ENCODE measurements at places on chromosomes 7 and 10.

- DNase-seq: no peak
Observed at GRCh38 chr10:34029455-34029854, 695.0 kb upstream of the NRP1 start.

- DNase-seq: no peak
Observed at GRCh38 chr10:76950354-76950753, 687.3 kb downstream of the KCNMA1 start.

DNA sequence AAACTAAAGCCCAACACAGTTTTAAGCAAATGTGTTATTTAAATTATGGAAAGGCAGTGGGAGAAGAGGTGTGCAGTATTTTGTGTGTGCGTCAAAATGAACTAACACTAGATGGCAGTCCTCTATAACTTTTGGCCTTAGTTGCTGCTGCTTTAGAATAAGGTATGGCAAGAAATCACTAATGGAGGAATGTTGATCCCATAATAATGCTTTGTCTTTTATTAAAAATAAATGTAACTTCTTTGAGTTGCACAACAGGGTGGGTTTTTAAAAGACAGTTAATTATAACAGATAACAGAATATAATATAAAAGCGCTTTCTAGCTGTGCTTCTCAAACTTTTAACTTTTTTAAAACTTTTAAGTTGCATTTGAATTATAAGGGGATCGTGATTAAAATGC, 56.4 kb downstream of the BBS9 start:
- peak; percentile 63 for DNase-seq

DNA sequence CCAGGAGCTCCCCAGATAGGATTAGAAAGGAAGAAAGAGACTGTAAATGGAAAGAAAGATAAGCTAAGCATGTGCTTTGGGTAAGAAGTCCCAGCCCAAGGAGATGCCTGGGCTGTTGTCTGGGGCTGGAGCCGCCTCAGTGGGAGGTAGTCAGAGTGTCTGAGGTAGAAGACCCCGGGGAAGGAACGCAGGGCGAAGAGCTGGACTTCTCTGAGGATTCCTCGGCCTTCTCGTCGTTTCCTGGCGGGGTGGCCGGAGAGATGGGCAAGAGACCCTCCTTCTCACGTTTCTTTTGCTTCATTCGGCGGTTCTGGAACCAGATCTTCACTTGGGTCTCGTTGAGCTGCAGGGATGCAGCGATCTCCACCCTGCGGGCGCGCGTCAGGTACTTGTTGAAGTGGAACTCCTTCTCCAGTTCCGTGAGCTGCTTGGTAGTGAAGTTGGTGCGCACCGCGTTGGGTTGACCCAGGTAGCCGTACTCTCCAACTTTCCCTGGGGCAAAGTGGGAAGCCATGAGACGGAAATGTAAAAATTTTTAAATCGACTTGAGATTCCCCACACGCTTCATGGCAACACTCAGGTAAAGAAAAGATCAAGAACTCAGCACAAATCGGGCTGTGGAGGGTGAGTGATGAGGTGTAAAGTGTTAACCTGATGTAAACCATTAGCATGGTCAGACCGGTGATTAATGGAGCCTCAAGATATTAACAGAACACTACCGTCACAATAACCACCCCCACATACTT, 1.3 kb downstream of the HOXA1 start:
- no peak for DNase-seq

DNA sequence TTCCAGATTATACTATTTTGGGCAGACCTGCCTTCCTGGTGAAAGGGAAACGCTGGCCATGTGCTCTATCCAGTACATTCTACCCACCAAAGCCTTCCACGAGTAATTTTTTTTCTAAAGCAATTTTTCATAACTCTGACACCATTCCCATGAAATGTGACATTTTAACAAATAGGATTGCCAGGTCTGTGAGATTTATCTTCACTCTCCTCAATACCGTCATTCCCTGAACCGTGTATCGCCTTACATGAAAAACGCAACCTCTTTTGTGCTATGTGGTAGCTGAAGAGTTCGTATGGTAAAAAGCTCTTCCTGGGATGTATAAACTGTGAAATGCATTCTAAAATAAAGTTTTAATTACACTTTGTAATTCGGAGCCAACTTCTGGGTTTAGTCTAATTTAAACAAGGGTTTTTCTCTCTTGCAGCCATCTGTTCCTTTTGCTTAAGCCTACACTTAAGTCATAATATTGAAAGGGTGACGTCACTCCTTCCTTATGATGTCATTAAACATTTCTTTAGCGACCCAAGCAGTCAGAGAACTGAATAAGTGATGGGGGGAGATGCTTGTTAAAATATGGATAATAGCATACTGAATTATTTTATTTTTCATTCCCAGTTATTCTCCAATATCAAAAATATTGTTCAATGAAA, 27.7 kb downstream of the C1QL3 start:
- no peak for DNase-seq

DNA sequence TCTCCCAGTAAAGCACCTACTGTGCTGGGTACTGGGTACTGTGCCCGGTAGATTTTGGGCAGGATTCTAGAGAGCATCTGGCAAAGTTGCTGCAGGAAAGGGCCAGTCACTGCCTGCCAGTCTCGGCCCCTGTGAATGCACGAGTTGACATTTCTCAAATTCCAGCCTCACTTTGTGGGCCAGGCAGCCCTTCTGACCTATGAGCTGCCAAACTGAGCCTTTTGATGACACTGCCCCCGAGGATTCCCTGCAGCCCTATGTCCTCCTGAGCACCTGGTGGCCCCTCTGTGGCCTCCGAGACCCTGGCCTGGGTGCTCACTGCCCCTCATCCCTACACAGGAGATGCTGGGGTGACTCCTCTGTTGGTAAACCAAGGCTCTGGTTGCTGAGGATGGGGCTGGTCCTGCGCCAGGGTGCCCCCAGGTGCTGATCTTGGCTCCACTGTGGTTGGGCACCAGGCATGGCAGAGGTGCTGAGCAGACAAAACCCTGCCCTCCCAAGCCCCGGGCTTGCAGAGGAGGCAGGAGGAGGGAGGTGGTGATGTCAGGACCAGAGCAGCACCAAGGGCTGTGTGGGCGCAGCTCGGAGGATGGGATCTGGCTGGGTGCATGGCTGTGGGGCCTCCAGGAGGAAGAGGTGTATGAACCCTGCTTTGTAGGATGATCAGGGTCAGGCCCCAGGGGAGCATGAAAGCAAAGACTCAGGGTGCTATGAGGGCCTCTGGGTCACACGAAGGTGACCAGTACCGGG, 16.2 kb downstream of the LHPP start:
- DNase-seq: no peak
